ENCODE measurements at places on chromosomes 2 and 18. TPM values are rescaled to one million over a fixed set of nuclear protein-coding genes. Genes with fewer than 3 reads are reported as not detected.

SRSF7 gene
- 119 TPM for total RNA-seq

CAPN14 gene
- total RNA-seq: 0.11 TPM

AQP12B gene
- not detected for total RNA-seq

- DNase-seq: no peak
Measured at GRCh38 chr18:56770873-56771272, 119.7 kb downstream of the WDR7 start.

DNA sequence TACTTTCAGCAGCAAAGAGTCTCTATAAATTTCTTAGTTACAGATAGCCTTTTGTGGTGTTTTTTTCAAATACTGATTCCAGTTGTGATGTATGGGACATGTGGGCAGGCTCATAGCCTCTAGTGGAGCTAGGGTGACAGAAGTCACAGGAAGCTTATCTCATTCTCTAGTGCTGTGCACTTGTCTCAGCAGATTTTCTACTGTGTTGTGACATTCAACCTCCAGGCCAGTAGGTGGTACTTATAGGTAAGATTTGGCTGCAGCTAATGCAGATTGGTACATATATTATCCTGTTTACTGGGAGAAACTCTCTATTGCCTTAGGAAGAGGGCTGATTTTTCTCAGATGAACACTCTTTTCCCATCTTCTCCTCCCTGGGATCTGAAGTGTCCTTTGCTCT is 176.2 kb downstream of the CALCRL start:
- no peak for DNase-seq

DNA sequence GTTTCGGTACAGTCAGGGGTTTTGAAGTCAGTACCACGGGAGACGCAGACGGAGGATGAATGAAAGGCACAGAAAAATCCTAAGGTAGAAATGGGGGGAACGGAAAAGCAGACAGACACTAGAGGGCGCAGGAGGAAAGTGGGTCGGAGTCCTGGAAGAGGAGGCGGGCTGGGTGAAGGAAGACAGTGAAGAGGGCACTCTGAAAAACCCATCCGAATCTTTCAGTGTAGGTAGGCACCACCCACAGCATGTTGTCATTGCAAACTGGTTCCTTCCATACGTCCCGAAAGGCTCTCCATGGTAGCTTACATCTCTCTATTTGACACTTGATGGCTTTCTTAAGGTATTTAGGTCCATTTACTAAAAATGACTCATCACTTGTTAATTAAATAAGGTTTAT is 18.5 kb upstream of the ZNF236 start:
- no peak for DNase-seq

- peak; percentile 35 for DNase-seq
Measured at GRCh38 chr2:28750316-28751251, 1.0 kb upstream of the PPP1CB start.

DNA sequence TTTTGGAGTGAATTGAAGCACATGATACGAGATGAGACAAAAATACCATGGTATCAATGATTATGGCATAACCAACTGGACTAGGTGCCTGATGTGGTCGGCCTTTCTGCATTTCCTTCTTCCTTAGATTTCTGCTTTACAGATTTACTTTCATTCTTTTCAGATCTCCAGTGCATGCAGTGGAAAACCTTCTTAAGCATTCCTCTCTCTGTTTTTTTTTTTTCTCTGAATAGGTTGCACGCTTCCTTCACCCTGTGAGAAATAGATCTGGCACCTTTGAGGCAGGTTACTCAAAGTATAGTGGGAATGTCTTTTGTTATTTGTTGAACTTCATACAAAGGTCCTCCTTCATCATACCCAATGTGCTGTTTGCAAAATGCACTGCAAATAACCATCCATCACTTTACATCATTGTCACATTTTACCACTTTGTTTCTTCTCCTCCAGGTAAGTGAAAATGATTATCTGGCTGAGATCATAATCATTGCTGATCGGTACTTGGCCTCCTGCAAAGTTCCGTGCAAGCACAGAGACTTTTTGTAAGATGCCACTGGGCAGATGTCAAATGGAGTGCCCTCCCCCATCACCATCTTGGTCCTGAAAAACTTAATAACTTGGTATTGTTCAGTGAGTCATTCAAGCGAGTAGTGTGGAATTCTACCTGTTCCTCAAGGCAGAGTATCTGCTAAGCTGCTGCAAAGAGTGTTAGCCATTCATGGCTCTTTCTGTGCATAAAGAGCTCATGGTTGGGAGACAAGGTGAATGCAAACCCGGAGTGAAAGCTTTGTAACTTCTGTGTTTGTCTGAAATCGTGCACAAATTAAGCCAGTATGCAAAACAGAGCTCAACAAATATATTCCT is 30.0 kb upstream of the KLHL14 start:
- DNase-seq: no peak

- DNase-seq: no peak
Measured at GRCh38 chr2:104704496-104705245, 149.2 kb upstream of the POU3F3 start.

- DNase-seq: no peak
Measured at GRCh38 chr2:11499081-11499743, 33.3 kb upstream of the E2F6 start.

- no peak for DNase-seq
Measured at GRCh38 chr2:190844700-190845401, 35.8 kb upstream of the GLS start.

- DNase-seq: no peak
Measured at GRCh38 chr18:68548904-68549870, 165.7 kb downstream of the TMX3 start.
